ENCODE measurements at places on chromosomes 11 and 22. TPM values are rescaled to one million over a fixed set of nuclear protein-coding genes. Genes with fewer than 3 reads are reported as not detected.

The TMEM132A gene
- total RNA-seq = 23.9 TPM

The CYP2D6 gene
- total RNA-seq = 0.14 TPM

The CRYBA4 gene
- total RNA-seq = not detected

The GAL gene
- not detected for total RNA-seq

The SIDT2 gene
- total RNA-seq = 21.3 TPM

The IRAG1 gene
- 14.4 TPM for total RNA-seq

The PAMR1 gene
- total RNA-seq = 499 TPM

The ZNRD2 gene
- 32.6 TPM for total RNA-seq

The SYT13 gene
- total RNA-seq = not detected
